Glutamatergic neuron (in vitro differentiated cells): ENCODE measurements at places on chromosomes 2 and 18. TPM values are rescaled to one million over a fixed set of nuclear protein-coding genes. Genes with fewer than 3 reads are reported as not detected.

The PCARE gene
- 0.66 TPM for total RNA-seq

The CD8B2 gene
- not detected for total RNA-seq

The FAHD2A gene
- 50.3 TPM for total RNA-seq

The CXCR1 gene
- total RNA-seq = not detected

The GPR39 gene
- total RNA-seq = 1.0 TPM

The RANBP2 gene
- total RNA-seq = 105 TPM

The ATP6V1B1 gene
- not detected for total RNA-seq

The RAPH1 gene
- 56.9 TPM for total RNA-seq

The VWA3B gene
- total RNA-seq = not detected

The G6PC2 gene
- total RNA-seq = not detected

The SLC25A12 gene
- 30.4 TPM for total RNA-seq

The DSG4 gene
- not detected for total RNA-seq

The SLC4A5 gene
- 8.2 TPM for total RNA-seq

The ITGA4 gene
- 5.4 TPM for total RNA-seq

The FAM237A gene
- not detected for total RNA-seq

The DYNC1I2 gene
- total RNA-seq = 363 TPM

The PLGLB2 gene
- 0.86 TPM for total RNA-seq
